Caki2 (cell line): ENCODE measurements at places on chromosomes 11 and 22.

GRCh38 chr11:34154059-34154875, 48.8 kb downstream of the NAT10 start:
- DNase-seq = no peak

GRCh38 chr11:11247086-11247485, 106.0 kb downstream of the CSNK2A3 start:
- no peak for DNase-seq

DNA sequence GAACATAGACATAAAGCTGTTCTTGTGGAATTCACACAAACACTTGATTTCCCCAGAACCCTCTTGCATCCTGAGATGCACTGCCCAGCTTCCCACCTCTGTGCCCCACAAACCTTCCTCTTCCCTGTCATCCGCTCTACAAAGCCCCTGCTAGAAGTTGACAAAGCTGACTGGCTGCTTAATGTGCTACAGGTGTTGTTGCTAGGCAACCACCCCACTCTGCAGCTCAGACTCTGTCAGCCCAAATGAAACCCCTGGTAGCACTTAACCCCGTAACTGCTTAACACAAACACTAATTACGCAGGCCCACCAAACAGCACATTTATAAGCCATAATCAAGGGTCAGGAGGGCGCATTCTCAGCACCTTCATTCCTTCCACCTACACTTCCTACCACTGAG, 172.0 kb upstream of the CADM1 start:
- DNase-seq = no peak

DNA sequence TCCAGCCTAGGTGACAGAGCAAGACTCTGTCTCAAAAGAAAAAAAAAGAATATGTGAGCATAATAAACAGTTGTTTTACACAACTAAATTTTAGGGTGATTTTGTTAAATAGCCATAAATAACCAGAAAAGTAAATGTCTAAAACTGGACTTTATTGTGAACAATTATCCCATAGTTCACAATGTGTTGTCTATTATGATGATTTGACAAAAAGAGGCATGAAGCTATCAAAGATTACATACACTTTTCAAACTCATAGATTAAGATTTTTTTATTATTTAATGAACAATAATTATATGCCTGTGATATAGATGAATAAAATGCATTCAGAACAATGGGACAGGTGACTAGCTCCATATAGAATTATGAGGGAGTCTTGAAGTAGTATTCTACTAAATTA, 27.0 kb upstream of the MTMR2 start:
- no peak for DNase-seq

GRCh38 chr11:68819362-68819761, 22.4 kb downstream of the CPT1A start:
- DNase-seq = no peak
